Progenitor cell of endocrine pancreas (in vitro differentiated cells): ENCODE measurements at places on chromosomes 2 and 18.

- no peak for DNase-seq
Observed at GRCh38 chr2:222423632-222424275, 589 bp upstream of the SGPP2 start.

DNA sequence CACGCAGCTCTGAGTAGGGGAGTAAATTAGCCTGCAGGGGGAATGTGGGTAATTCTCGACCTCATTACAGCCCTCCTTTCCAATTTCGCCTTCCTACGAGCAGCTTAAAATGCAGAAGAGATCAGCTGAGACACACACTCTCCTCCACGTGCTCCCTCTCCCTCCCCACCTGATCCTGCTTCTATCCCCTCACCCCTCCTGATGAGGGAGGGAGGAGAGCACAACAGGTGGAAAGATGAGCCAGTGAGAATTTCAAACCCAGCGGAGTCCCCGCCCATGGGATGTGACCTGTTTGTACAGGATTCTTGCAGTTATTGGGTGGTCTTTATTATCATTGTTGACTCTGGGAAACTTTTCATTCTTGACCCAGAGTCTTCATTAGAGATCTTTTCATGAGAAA, 35.5 kb downstream of the DDX18 start:
- no peak for DNase-seq

DNA sequence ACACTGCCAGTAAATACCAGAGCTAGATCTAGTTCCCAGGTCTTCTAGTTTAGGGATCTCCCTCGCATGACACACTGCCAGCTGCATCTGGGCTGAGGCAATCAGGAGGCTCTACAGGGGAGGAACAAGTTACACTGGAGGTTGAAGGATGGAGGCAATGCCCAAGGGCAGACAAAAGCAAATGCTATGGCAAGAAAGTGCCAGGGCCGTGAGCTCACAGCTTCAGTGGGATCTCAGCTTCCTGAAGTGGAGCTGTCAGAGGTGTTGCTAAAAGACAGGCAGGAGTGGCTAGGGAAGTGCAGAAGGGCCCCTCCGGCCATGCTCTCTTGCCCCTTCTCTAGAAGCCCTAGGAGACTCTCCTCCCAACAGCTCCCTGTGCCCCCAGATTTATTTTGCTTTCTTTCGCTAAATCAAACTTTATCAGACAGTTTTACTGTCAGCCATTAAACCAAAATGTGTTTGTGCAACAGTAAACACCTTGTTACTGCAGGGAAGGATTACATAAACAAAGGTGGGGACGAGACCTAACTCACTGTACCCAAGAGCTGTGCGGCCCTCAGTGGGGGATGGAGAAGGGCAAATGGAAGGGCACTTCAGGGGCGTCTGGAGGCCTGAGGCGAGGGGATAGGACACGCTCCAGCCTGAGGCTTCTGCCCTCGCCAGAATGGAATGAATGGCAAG, 39.4 kb upstream of the PKDCC start:
- DNase-seq: no peak

GRCh38 chr2:151380580-151381235, 23.3 kb downstream of the TNFAIP6 start:
- no peak for DNase-seq

DNA sequence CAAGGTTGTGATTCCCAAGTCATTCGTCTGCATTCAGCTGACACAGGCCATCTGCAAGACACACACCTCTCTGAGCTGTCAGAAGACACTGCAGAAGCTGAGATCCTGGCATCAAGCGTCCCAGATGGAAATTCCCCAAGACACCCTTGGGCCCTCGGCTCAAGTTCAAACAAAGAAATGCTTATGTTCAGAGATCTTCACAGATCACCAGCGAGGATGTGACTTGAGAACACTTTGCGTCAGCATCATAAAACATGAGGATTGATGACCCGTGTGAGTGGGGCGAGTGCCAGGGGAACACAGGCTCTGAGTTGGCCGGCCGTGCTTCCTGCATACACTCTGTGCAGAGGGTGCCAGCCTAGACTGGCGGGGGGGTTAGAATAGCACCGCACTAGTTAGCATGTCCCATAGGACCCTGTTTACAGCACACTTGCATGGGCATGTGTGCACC, 36.8 kb downstream of the KCNIP3 start:
- no peak for DNase-seq

- DNase-seq: no peak
Observed at GRCh38 chr2:201522965-201523364, 71.4 kb downstream of the STRADB start.

- no peak for DNase-seq
Observed at GRCh38 chr2:236498369-236498768, 71.3 kb upstream of the ACKR3 start.

GRCh38 chr2:42503291-42503690, 9.5 kb upstream of the KCNG3 start:
- no peak for DNase-seq

- no peak for DNase-seq
Observed at GRCh38 chr2:95260028-95261023, 13.9 kb upstream of the PROM2 start.

DNA sequence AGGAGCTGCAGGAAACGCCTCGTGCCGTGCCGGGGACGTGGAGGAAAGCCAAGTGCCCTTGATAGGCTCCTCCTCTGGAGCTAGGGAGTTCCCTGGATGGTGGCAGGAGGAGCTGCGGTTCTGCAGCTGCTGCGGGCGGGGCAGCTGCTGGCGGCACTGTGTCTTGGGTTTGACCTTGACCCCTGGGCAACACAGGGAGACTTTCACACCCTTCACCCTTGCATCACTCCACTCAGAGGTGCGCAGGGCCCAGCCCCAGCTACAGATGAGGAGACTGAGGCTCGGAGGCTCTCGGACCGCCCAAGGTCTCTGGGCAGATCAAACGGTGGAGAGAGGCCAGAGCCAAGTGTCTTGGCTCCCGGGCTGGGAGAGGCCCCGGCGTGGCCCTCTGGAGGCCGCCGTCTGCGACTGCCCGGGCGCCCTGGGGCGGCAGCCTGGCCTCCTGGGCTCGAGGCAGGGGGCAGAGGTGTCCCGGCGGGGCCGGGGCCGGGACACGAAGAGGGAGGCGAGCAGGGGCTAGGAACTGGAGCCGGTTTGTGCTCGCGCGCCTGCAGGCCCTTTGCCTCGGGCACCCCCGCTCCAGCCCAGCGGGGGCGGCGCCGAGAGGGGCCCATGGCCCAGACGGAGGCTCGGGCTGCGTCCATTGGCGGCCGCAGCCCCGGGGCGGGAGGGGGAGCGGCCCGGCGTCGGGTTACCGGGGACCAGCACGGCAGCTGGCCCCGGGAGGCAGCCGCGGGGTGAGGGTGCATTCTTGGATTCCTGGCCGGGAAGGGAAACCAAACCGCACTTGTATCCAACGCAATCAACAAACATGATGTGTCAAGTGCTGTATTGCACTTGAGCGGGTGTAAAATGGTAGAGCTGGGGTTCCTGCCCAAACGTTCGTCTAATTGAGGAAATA, 129.6 kb upstream of the SLC1A4 start:
- peak; percentile 34 for DNase-seq

DNA sequence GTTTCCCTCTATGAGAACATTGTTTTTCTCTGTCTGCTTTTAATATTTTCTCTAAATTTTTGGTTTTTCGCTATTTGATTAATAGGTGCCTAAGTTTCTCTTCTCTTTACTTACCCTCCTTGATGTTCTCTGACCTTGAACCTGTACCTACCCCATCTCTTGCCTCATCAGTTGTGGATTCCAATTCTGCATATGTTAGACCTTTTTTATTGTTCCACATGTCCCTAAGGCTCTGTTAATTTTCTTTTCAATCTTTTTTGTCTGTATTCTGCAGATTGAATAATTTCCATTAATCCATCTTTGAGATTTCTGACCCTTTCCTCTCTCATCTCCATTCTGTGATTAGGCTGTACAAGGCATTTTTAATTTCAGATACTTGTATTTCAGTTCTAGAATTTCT, 23.1 kb downstream of the RELCH start:
- DNase-seq: no peak

DNA sequence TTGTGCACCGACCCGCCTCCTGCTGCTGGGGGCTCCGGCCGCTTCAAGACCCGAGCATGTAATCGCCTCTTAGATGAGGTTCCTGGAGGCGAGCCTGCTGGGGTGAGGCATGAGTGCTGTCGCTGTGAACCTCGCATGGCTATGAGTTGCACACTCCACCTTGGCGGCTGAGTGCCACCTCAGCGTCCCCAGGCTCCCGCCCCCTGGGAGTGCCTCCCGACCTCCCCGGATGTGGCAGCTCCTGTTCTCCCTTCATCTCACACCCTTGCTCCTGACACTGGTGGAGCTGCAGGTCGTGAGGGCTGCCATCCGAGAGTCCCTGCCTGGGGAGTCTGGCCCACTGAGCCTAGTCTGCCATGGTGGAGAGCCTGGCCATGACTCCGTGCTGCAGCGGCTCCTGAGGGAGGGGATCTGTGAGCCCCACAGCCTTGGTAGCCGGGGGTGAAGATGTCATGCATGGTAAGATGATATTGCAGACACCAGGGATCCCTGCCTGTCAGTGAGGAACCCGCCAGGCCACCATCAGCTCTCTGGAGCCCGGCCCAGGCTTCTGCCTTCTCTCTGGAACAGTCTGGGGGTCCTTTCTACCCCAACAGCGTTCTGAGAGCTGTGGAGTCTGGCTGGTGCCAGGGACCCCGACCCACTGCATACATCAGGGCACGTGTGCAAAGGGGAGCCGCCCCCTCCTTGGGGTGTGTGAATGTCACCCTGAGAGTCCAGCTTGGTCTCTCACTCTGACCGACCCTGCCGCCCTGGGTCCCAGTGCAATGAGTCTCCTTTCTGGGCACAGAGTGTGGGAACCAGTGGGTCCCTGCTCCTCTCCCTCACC, 61.6 kb upstream of the HS6ST1 start:
- no peak for DNase-seq

GRCh38 chr2:85756822-85757435, 3.1 kb downstream of the ATOH8 start:
- DNase-seq: no peak

DNA sequence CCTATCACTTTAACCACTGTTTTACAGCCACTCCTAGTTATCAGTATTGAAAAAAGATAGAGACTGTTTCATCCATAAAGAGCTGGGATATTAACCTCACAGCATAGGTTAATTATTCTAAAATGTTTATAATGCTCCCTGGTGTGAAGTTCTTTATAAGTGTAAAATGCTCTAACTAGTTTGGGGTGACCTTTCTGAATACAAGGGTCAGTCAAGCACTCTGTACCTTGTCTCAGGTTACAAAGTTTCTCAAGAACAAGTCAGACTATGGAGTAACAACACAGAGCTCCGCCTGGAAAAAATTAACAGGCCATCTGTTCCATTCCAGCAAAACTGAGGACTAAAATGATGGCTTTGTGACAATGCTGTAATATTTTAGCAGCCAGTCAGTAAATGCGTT, 107.4 kb downstream of the NOL4 start:
- DNase-seq: no peak

- no peak for DNase-seq
Observed at GRCh38 chr2:36663851-36664695, 32.4 kb upstream of the VIT start.

DNA sequence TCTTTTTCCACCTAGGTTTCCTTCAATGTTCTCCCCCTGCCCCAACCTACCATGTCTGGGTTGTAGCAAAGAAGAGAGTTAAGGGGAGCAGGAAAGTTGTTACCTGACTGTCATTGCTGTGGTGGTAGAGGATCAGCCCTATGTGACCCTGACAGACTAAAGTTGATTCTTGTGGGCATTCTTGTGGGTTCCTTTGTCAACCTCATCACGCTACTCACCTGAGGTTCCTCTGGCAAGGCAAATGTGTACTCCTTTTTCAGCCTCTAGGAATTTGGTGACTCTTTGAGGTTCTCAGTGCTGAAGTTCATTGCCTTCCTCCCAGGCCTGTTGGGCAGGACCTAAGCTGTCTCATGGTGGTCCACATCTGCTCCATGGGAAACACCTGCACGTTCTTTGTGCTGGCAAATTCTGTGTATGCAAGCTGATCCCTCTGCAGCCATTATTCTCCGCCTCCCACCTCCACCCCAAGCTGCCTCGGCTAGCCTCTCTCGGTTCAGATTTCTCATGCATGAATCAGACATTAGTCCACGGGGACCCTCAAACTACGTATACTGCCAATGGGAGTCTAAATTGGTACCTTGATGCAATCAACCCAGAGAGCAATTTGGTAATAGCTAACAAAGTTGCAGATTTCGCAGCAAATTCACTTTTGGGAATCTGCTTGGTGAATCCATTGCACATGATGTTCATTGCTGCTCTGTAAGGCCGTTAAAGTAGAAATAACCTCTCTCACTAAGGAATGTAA, 1.5 kb upstream of the GMCL1 start:
- no peak for DNase-seq

- no peak for DNase-seq
Observed at GRCh38 chr2:238563551-238563950, 136.8 kb downstream of the ASB1 start.

DNA sequence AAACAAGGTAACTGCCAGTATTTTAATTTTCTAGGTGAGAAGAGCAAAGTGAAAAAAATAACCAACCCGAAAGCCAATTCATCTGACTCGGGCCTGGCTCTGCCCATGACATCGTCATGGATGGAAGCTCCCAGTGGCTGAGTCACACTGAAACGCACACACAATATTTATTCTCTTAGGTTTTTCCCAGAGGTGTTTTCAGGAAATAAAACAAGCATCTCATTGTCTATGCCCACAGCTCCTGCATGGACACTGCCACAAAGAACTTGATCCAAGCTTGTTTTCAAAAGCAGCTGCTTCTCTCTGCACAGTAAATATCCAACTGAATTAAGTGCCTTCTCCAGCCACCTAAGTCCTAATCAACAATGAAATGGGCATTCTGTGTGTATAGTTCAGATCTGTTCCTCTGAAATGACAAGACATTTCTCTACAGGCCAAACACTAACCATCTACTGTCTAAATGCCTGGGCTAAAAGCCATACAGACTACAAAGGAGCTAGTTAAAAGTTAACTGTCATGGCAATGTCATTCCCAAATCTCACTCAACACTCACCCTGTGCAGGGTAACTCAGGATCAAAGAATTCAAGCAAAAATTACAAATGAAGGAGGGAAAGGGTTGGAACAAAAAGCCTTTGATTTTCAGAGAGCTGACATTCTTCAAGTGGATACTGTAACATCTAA, 62.9 kb downstream of the RPL31 start:
- DNase-seq: no peak

DNA sequence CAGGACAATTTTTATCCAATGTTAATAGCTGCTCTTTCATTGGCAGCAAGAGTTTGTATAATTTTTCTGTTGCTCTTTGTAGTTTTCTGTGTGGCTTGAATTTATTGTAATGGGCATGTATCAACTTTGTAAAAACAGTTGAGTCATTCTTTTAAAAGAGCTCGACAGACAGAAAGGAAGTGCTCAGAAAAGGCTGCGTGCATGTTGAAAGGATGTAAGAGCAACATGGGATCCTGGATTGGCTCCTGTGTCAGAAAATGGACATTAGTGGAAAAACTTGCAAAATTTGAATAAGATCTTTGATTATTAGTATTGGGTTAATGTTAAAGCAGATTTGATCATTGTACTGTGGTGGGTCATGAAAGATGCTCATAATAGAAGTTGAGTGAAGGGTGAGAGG, 93.3 kb upstream of the CDC42EP3 start:
- no peak for DNase-seq

- no peak for DNase-seq
Observed at GRCh38 chr18:50696436-50696835, 123.4 kb downstream of the MRO start.

GRCh38 chr2:240789051-240789453, 31.0 kb downstream of the KIF1A start:
- DNase-seq: no peak
